ENCODE measurements at places on chromosomes 3 and 15. TPM values are rescaled to one million over a fixed set of nuclear protein-coding genes. Genes with fewer than 3 reads are reported as not detected.

Gene SLC9C1
- not detected for total RNA-seq

Gene RHOV
- 0.20 TPM for total RNA-seq

Gene RUBCN
- total RNA-seq, result 20.7 TPM

Gene FBXW12
- total RNA-seq, result not detected

Gene FETUB
- not detected for total RNA-seq

Gene C3orf22
- not detected for total RNA-seq

Gene TUSC7
- not detected for total RNA-seq

Gene NR2F2
- total RNA-seq, result 18.7 TPM

Gene WDR49
- total RNA-seq, result not detected

Gene MEX3B
- 7.1 TPM for total RNA-seq

All from RPMI7951 (cell line).